ENCODE measurements at places on chromosomes 3 and 15.

DNA sequence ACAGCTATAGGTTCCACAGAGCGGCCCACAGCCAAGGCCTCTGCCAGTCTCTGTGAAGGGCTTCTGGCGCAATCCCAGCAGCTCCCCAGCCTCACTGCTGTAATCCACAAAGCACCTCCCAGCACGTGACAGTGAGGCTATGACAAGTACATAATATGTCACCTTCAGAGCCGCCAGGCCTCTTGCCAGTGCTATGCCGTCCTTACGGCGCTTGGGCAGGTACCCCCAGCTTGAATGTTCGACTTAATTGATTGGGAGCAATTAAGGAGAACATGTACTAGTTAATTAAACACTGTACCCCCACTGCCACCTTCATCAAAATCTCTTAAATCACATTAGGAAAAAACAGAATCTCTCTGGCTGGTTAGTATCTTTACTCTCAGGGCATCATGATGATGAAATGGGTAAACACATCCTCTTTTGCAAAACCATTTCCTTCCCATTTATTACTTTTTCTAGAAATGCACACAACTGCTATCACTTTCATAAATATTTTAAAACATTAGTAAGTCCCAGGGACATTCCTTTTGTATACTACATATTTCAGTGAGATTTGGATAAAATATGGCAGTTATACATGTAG lies 169.9 kb downstream of the XXYLT1 start:
- DNase-seq, result no peak

DNA sequence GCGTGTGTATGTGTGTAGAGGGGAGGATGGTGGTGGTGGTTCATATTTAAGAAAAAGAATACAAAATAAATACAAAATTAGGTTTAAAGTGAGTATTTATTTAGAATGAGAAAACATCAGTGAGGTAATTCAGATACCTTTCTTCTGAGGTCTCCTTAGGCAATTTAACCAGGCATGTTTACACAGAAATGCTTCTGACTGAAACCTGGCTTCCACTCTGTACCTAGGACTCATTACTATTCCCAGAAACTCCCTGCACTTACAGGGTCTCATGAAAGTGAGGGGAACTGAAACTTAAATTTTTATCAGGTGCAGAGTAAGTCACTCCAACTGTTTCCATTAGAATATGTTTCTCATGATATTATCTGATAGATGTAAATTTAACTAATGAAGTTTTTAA lies 10.3 kb upstream of the DIPK2A start:
- DNase-seq, result no peak

DNA sequence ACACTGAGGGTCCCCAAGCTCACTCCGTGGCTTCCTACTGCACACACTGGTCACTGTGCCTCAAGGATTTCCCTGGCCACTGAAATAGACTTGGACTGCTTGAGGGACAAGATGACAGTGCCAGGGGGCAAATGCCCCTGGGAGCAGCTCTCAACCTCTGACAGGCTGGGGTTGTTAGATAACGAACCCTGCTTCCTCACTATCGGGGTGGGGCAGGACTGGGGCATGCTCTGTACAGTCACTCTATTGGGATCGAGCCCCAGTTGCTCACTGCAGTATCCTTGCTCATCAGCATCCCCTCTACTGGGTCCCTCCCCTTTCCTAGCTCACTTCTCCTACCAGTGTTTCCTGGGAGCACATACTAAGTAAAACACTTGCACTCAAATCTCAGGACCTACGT lies 610.8 kb downstream of the NTRK3 start:
- DNase-seq, result no peak

GRCh38 chr3:155853214-155854140 lies 750 bp downstream of the SLC33A1 start:
- DNase-seq, result no peak

DNA sequence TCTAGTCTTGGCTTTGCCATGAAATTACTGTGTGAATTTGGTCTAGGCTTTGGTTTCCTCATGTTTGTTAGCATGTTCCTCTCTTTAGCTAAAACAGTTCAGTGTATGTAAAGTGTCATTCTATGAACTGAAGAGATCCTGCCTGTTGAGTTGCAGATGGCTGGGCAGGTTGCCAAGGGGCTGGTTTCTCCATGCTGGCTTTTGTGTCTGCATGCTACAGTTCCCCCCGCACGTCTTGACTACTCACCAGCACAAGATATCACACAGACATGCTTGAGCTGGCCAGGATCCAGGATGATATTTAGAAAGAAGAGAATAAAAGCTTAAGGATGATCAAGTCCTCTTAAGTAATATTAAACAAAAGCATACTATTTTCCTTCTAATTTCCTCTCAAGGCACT lies 90.2 kb downstream of the CERS3 start:
- DNase-seq, result peak; percentile 2

GRCh38 chr3:7684182-7684715 lies 817.4 kb upstream of the LMCD1 start:
- DNase-seq, result no peak

- peak; percentile 32 for DNase-seq
These were observed 51.6 kb upstream of the BLM start for GRCh38 chr15:90665288-90666134.

- no peak for DNase-seq
These were observed 21.0 kb upstream of the SEMA6D start for GRCh38 chr15:47696351-47696750.

DNA sequence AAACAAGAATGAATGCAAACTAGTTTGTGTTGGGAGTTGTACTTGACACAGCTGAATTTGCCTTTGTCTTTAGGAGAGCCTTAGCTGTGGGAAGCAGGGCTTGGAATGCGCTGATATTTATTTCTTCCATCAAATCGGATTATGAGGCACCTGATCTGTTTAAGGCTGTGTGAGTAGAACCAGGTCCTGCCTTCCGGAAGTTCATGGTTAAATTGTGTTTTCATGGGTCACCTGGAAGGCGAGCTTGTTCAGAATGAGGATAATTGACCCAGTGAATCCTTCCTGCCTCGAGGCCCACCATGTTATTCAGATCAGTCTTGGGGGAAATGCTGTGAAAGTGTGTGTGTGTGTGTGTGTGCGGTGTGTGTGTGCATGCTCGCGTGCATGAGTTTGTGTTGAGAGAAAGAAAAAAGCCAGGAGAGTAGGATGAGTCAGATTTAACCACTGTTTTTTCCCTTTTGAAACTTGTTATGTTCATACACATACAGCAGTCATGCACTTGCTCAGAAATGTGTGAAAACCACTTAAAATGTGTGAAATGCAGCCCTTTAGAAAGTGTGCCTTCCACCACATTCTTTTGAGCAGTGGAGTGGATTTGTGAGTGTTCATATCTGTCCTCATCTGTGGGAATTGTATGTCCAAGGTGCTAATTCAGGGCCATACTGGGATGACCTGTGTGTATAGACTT lies 36.7 kb downstream of the SMAD3 start:
- peak; percentile 38 for DNase-seq

DNA sequence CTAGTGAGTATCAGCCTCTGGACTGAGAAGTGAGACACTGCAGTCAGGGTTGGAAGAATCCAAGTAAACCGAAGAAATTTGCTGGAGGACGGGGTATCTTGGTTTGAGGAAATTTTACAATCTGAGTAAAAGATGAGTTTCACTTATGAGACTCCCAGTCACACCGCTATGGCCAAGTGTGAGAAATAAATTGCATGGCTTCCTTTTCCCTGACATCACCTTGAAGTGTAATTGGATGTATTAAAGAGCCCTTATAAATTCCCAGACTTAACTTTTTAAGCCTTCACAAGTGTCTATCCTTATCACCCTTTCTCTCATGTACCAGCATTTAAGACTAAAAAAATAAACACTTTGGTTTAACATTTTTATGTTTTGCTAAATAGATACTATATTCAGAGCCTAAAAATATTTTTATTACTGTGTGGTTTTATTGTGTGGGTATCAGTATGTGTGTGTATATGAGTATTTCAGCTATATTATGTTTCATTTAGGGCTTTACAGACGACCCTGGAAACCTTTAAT lies 23.8 kb downstream of the USP3 start:
- DNase-seq, result no peak

GRCh38 chr3:112314649-112315048 lies 18.3 kb upstream of the CD200 start:
- DNase-seq, result no peak

- DNase-seq, result no peak
These were observed 346.2 kb downstream of the SLC9A9 start for GRCh38 chr3:143502081-143502480.

DNA sequence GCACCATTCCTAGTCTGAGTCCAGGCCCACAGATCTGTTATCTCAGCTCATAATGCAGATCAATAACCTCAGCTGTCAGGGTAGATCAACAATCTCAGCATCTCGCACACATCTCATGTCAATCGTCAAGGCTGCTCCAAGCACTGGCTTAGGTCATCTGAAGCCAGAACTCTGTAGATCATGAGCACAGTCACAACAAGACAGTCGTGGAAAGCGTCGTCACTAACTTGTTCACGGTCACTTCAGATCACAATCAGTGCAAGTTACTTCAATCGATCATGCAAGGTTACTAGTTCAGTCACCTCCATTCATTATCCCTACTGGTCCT lies 71.8 kb downstream of the RBPMS2 start:
- no peak for DNase-seq

GRCh38 chr3:66554178-66554577 lies 53.4 kb upstream of the LRIG1 start:
- DNase-seq, result no peak

DNA sequence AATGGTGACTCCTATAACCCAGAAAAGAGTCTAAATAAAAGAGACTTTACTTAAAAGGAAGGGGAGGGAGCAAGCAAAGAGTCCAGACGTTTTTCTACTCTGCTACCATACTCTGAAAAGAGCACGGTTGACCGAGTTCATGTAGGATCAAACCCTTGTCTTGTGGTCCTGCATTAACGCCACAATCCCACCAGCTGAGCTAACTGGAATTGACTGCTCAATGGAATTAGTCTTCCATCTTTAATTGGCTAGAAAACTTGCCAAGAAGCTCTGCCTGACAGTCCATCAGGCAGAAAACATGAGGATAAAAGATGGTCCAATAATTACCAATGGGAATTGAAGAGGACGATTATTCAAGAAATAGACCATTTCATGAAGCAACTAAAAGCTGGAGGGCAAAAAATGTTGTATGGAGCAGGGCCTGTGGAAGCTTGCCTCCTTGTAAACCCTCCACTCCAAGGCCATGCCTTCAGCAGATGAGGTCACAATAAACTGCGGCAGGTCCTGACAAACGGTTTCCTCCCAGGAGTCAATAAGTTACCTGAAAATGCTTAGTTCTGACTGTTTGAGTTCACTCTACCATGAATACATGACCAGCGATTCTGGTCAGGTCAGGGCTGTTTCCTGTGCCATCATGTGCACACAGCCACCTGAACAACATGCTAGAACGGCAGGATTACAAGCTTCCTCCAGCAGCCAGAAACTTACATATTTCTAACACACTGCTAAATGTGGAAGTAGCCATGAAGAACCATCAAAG lies 35.6 kb upstream of the ARHGEF3 start:
- DNase-seq, result no peak

DNA sequence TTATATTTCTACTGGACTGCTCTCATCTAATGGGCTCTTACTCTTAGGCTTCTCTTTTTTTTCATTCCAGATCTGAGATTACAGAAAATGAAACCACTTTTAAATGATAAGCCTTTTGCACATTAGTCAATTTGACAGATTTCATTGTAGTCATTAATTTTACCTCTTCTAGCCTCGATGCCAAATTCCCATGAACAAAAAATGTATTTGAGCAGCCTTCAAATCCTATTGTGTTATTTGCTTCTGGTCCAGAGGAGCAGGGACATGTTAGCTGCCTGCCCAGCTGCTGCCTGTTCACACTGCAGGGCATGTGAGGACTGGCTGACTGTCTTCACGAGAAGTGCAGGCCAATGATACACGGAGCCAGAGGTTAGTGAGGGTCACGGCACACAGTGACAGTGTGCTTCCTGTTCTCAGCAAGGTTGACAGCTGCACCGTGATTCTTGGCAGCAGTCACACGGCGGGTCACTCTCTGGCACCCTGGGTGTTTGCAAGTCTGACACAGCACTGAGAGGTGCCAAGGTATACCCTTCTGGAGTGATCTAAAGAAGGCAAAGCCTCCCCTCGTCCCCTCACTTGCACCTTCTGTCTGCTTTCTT lies 40.8 kb downstream of the KAT2B start:
- DNase-seq, result no peak

- DNase-seq, result no peak
These were observed 4.0 kb downstream of the SPESP1 start for GRCh38 chr15:68934341-68934740.
